ENCODE measurements at places on chromosomes 12 and 14.

GRCh38 chr12:108670066-108670631 lies 36.5 kb upstream of the SELPLG start:
- DNase-seq: no peak

GRCh38 chr12:82415402-82415801 lies 57.1 kb downstream of the METTL25 start:
- DNase-seq: no peak

DNA sequence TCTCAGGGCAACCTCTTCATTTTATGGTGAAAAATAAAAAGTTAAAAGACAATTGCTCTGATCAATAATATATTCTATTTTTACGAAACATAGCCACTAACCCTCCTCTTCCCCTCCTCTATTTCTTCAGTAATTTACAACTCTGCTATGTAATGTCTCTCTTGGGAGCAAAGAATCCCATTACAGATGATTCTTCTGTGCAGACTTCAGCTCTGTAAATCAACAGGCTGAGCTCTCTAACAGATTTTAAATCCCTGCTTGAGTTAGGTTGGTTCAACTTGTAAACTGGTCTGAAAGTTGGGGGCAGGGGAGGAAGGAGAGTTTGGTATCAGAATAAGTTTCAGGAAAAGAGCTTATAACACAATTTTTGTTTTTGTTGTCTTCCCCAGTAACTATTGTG lies 151.0 kb downstream of the SLC25A21 start:
- no peak for DNase-seq

- DNase-seq: no peak
These were observed 459.6 kb upstream of the RGS6 start for GRCh38 chr14:71472356-71473340.

- DNase-seq: no peak
These were observed 15.3 kb upstream of the NRXN3 start for GRCh38 chr14:78154827-78155226.

- peak; percentile 82 for DNase-seq
These were observed 418.5 kb downstream of the TMEM121 start for GRCh38 chr14:105944632-105945610.

DNA sequence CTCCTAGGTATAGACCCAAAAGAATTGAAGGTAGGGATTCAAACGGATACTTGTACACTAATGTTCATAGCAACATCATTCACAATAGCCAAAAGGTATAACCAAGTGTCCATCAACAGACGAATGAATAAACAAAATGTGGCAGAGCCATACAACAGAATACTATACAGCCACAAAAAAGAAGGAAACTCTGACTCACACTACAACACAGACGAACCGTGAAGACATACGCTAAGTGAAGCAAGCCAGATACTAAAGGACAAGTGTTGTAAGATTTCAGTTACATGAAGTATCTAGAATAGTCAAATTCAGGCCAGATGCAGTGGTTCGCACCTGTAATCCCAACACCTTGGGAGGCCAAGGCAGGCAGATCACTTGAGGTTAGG lies 19.1 kb downstream of the CAMKK2 start:
- DNase-seq: no peak

- DNase-seq: no peak
These were observed 285.3 kb downstream of the PDZRN4 start for GRCh38 chr12:41473441-41473840.

DNA sequence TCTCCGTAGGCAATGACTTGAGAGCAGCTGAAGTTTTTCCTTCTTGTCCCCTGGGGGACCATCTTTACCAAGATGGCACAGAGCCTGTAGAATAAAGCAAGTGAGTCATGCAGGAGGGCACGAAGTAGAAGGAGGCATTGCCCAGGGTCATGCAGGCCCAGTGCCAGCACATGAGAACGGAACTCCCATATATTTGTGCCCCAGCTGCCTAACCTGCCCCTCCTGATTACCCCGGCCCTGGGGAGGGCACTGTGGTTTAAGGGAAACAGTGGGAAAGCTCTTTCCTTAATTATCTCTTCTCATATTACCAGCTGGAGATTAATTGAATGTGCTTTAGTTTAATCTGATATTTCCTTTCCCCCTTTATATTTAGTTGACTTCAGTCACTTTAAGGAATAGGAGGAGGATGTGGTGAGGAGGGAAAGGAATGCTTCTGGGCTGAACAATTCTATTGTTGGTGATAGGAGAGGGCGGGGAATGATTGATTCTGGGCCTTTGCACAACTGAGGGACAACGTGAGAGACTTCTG lies 51.9 kb downstream of the RASSF8 start:
- no peak for DNase-seq

DNA sequence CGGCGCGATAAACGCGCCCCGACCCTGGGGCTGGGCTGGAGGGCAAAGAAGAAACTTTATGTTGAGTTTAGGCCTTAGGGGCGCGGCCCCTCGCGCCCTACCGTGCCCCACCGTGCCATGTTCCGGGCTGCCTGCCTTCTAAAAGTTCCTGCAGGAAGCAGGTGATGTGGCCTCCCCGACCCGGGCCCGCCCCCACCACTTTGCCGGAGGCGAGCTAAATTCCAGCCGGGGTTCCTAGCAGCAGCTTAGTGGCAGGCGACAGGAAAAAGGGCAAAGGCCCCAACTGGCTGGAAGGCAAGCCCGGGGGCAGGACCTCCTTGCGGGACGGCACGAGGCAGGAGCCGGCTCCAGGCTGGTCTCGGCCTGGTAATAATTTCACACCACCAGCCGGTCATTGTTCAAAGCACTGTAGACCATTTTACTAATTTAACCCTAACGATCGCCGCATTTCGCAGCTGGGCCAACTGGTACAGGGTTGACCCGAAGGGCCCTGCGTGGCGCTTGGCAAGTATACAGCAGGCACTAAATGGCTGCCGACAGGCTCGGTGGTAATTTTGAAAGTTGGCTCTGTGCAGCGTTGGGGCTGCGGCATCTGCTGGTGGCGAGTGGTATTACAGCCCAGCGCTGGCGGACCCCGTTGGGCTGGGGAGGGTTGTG lies 895 bp upstream of the CCDC88C start:
- peak; percentile 86 for DNase-seq

DNA sequence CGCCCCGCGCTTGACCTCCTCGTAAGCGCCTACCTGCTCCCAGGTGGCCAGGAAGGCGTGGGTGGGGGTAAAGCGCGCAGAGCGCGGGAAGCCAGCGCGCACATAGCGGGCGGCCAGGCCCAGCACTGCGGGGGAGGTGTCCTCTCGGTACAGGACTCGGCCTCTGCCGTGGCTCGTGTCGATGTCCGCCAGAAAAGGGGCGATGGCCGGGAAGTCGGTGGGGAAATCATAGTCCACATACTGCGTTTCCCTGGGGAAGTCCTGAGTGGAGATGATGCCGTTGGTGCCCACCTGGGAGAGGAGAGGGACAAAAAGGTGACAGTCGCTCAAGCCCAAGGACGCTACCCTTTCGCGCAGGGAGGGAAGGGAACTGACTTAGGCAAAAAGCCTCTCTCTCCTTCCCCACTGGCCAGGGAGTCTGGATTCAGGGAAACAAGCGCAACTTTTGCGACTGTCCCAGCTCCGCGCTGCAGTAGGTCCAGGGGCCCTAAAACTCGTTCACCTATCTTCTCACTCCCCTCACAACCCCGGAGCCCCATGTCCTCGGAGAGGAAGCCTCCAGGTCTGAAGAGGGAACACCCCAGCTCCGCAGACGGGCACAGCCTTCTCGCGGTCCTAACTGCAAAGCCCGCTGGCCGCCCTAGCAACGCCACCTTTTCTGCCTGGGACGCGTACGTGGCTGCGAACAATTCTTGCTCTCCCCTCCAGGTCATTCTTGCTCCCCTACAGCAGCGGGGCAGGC lies 815 bp downstream of the NID2 start:
- DNase-seq: no peak

DNA sequence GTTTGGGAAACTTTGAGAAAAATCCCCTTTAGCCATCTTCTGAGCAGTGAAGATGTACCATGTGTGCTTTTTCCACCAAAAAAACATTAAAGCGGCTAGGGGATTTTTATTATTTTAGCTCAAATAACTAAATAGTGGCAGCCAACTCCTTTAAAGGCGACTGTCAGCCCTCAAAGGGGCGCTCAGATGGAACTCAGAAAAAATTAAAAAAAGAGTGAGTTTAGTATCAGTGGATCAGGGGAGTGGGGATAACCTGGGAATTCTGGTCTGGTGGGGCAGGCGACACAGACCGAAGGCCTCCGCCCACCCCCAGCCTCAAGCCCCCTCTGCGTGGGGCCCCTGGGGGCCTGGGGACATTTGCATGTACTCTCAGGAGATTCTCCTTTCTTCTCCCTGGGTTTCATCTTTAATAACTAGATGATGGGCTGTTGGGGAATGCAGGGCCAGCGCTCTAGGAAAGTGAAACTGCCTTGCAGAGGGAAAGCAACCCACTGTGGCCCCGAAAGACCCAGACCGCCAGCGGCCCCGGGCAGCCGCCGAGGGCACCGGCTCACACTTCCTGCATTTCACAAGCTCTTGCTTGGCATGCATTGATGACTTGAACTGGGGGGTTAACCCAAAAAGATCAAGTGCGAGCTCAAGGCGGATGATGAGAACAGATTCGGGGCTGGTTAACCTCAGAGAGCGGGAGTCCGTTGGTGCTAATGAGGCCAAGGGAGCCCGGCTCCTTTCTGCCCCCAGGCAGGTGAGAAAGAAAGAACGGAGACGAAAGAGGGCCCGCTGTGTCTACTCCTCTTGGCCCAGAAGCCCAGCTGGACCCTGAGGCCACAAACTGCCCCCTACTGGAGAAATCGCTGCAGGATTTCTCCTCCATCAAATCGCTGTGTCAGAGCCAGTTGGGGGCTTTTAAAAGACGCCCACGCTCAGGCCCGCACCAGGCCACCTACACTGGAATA lies 7.3 kb upstream of the BATF start:
- peak; percentile 50 for DNase-seq

GRCh38 chr12:90060031-90060430 lies 351.4 kb upstream of the ATP2B1 start:
- DNase-seq: no peak

GRCh38 chr14:53938136-53938837 lies 18.3 kb downstream of the BMP4 start:
- no peak for DNase-seq

DNA sequence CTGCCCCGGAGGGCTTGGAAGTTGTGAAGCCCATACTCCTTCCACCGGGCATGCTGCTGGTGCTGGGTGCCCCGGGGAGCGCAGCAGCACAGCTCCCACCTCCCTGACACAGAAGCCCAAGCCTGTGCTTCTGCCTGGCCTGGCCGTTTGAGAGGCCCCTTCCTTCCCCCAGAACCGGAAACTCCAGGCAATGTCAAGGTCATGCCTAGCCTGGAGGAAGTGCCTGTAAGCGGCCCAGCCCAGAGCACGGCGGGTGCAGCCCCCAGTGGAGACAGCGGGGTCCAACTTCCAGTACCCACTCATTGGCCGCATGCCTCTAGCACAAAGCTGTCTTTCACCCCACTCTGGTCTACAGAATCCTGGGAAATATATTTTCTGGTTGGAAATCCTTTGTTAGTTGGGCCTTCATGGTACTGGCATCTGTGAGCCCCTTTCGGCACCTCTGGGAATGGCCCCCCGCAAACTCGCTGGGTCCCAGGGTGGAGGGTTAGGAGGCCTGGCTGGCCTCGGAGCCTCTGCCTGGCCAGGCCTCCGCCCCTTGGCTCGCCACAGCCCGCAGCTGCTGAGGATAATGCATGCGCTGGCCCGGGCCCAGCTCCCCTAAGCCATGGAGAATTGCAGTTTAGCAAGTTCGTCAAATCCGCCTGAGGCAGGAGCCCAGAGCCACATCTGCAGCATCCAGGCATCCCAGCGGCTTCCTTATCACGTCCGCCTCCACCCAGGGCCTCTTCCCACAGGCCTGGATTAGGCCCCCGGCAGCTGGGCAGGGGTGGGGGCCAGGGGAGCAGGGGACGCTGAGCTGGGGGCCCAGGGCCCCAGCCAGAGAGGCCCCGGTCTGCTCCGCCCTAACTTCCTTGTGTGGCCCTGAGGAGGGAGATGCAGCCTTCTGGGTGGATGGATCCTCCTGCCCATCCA lies 48.9 kb upstream of the DLK1 start:
- no peak for DNase-seq
